Suppressor macrophage (primary cell): ENCODE measurements at places on chromosomes 7 and 10.

- DNase-seq, result no peak
Measured at GRCh38 chr7:6393667-6394056, 54.1 kb downstream of the DAGLB start.

DNA sequence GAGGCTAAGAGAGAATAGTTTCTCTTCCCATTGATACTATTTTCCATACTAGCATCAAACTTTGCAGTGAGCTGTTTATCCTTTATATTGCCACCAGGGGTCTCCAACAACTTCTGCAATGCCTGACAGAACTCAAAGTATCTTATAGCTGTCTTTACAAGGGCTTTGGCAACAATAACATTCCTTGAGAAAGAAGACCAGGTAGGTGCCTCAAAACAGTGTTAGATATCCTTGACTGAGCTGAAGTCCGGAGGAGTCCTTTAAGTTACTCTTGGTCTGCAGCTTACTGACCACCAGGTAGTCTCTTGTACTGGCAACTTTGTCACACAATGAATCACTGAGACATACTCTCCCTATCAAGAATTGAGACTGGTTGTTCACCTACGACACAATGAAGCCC lies 30.0 kb upstream of the TES start:
- DNase-seq, result peak; percentile 59

DNA sequence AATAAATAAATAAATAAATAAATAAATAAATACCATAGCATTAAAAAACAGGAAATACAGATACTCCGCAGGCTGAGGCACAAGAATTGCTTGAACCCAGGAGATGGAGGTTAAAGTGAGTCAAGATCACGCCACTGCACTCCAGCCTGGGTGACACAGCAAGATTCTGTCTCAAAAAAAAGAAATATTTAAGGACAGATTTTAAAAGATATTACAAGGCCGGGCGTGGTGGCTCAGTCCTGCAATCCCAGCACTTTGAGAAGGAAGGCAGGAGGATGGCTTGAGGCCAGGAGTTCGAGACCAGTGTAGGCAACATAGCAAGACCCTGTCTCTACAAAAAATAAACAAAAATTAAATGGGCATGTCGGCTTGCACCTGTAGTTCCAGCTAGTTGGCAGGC lies 17.5 kb upstream of the SNX8 start:
- DNase-seq, result peak; percentile 62

DNA sequence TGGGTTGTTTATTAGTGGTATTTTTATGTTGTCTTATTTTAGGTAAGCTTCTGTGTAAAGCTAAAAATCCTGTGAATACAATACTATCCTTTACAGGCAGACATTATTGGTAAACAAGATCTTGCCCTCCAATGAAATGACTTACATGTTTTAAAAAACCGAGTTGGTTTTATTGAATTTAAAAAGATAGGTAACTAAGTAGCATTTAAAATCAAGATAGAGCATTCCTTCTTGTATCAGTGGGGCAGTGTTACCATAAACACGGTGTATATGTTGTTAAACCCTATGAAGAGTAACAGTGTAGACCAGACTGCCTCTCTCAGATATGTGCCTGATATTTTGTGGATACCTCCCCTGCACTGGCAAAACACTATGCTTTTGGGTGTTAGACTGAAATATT lies 81.0 kb downstream of the SNX10 start:
- DNase-seq, result no peak

GRCh38 chr7:55134786-55135185 lies 116.0 kb downstream of the EGFR start:
- DNase-seq, result no peak

GRCh38 chr7:107564553-107565298 lies 955 bp downstream of the DUS4L start:
- DNase-seq, result no peak
